ENCODE measurements at places on chromosomes 16 and 17.

- peak; percentile 40 for DNase-seq
These were observed 3.8 kb downstream of the HOXB2 start for GRCh38 chr17:48541036-48541576.

GRCh38 chr17:58484600-58484999, 3.6 kb downstream of the HSF5 start:
- no peak for DNase-seq

- DNase-seq, result no peak
These were observed 57.0 kb downstream of the BMERB1 start for GRCh38 chr16:15491411-15491810.

GRCh38 chr17:35914354-35914753, 16.2 kb downstream of the RDM1 start:
- DNase-seq, result no peak

DNA sequence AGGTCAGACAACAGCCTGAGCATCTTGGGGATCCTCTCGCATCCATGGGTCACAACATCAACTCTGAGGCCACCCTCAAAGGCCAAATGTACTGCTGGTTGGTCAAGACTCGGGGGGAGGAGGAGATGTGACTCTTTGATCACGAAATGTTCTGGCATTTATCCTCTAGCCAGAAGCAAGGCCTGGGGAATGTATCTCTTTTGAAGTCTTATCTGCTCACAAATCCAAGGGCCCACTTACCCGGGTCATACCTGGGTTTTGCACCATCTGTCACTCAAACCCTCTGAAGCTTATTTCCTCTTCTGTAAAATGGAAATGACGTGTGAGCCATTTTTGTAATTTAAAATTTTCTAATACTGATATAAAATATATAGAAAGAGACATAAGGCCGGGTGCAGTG, 13.2 kb downstream of the CA7 start:
- DNase-seq, result no peak

Data from RKO (cell line).